Adipocyte (in vitro differentiated cells): ENCODE measurements at places on chromosomes 13 and 19.

- no peak for DNase-seq
Measured at GRCh38 chr19:1665565-1666047, 13.2 kb upstream of the TCF3 start.

DNA sequence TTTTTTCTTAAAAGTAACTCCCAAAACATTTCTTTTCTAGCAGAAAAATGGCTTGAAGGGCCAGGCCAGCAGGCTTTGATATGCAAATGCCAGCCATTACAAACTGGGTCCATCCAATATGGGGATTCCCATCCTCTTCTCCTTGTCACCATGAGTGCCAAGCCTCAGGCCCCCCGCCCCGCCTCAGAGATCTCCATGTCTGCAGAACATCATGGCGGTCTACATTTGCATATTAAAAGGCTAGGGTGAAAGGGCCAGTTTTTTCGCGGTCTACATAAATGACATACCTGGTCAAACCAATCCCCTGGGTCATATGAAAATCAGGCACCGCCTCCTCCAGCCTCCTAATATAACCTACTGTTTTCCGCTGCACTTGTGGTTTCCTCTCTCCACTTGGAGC lies 1327.6 kb downstream of the UQCRFS1 start:
- DNase-seq: no peak

DNA sequence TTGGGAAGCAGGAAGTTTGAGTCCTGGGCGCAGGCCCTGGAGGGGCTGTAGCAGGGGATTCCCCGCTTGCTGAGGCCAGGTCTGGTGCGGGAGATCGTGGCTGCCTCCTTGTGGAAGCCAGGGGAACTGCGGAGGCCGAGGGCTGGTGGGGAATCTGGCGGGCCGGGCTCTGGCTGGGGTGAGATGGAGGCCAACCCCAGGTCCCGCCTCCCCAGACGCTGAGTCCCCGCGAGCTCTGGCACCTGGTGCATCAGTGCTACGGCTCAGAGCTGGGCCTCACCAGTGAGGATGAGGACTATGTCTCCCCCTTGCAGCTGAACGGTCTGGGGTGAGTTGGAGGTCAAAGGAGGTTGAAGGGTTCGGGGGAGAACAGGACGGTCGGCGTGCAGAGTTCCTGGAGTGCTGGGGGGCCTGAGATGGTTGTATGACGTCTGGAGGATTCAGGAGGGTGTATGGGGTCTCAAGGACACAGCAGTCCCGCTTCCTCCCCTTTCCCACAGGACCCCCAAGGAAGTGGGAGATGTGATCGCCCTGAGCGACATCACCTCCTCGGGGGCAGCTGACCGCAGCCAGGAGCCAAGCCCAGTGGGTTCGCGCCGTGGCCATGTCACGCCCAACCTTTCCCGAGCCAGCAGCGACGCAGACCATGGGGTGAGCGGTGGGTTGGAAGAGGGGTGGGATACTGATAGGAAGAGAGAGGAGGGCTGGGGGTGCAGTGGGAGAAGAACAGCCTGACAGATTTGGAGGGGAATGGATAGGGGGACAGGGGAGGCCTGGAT lies 13.1 kb downstream of the GRAMD1A start:
- peak; percentile 74 for DNase-seq

DNA sequence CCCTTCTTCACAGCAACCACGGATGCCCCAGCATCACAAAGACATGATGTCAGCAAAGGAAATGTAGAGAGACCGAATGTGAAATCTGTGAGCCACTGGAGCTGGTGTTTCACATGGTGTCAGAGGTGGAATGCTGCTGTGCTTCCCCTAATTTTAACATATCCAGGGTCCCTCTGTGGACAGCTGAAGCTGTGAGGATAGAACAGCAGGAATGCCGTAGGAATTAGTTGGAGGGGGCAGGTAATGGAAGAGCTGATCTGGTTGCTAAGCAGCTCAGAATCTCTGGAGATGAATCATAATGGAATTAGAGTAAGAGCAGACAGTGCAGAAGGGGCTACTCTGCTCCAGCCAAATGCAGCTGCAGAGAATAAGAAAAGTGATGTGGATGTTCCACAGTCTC lies 68.9 kb upstream of the ZNF835 start:
- DNase-seq: no peak

DNA sequence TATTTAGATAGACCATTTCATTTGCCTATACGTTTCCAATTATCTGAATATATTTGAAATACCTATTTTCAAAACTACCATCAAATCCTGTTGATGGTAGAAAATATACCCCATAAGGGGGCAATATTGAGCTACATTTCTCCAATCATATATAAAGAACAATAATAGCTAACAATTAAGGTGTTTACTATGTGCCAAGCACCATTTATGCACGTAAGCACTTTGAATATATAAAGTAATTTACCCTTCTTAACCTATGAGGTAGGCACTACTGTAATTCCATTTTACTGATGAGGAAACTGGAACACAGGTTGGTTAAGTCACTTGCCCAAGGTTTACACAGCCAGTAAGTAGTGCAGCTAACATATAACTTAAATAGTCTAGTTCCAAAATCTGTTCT lies 79.2 kb downstream of the UBL3 start:
- DNase-seq: peak; percentile 72

DNA sequence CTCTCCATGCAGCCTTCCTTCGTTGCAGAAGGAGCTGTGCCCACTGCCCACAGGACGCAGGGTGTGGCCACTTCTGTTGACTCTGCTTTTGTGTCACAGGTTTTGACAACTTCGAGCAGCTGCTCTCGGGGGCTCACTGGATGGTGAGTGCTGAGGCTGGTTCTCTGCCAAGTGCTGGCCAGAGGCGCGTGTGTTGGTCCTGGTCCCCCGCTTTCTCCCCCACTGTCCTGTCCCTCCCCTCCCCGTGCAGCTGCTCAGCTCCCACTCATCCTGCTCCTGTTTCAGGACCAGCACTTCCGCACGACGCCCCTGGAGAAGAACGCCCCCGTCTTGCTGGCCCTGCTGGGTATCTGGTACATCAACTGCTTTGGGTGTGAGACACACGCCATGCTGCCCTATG lies 10.6 kb upstream of the PDCD2L start:
- no peak for DNase-seq

DNA sequence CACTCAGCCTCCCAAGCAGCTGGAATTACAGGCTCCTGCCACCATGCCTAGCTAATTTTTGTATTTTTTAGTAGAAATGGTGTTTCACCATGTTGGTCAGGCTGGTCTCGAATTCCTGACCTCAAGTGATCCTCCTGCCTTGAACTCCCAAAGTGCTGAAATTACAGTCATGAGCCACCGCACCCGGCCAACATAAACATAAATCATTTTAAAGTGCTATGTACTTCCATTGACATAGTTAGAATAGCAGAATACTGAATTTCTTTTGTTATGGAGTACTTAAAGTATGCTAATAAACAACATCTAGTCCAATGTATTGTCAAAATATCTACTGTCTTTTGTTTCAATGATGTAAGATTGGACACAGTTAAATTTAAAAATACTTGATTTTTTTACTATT lies 539.0 kb downstream of the PCDH9 start:
- no peak for DNase-seq

DNA sequence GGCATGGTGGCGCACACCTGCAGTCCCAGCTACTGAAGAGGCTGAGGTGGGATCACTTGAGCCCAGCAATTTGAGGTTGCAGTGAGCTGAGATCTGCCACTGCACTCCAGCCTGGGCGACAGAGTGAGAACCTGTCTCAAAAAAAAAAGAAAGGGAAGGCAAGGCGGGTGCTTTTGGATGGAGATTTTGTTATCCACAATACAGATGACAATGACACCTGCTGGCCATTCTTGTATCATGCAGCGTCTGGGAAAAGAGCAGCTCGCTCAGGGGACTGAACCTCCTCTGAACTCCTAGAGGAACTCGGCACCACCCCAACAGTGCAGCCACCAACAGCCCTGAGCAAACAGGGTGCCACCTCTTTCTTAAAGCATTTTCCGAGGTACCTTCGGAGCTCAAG lies 22.8 kb downstream of the HAUS8 start:
- DNase-seq: peak; percentile 80

DNA sequence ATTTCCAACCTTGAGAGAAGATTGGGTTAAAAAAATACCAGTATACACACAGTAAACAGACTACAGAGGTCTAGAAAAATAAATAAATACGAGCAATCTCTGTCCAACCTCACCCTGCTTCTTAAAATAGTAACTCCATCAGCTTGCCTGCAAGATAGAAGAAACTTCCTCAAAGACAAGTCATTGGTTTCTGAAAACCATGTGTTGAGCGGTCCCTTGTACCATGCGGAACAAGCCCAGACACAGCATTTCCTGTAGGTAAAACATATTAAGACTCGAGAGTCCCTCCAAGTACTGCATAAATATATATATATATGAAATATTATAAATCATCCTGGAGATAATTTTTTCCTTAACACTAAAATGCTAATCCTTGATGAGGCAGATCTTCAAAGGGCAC lies 157.4 kb downstream of the MZT1 start:
- DNase-seq: no peak

- no peak for DNase-seq
Measured at GRCh38 chr13:114151565-114152284, 19.3 kb upstream of the RASA3 start.

GRCh38 chr19:40398417-40399131 lies 8.6 kb upstream of the HIPK4 start:
- DNase-seq: no peak

GRCh38 chr13:97276862-97277269 lies 54.7 kb downstream of the MBNL2 start:
- DNase-seq: peak; percentile 37

DNA sequence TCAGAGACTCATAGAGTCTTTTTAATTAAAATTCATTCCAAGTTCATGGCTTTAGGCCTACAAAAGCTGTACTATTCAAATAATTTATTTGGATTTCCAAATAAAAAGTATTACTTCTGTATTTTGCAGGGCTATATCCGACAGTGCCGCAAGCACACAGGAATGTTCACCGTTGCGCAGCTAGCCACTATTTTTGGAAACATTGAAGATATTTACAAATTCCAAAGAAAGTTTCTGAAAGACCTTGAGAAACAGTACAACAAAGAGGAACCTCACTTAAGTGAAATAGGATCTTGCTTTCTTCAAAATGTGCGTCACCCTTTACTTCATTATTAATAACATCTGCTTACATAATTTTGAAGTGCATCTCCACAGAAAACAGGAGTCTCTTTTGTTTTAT lies 20.5 kb upstream of the C1QTNF9 start:
- DNase-seq: peak; percentile 65

GRCh38 chr19:30312582-30313352 lies 59.4 kb upstream of the ZNF536 start:
- no peak for DNase-seq

DNA sequence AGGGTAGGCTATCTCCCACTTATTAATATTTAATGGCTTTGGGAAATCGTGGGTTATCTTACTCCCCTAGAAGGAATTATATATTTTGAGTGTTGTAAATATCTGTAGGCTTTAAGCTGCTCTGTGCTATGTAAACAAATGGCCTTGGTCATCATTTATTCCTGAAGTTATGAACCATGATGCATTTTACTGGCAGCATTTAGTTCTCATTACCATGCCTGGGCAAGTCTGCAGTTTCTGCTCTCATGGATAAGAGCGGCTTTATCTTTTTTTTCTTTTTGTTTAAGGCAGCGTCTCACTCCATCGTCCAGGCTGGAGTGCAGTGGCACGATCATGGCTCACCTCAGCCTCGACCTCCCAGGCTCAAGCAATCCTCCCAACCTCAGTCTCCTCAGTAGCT lies 156.1 kb downstream of the IRS2 start:
- DNase-seq: no peak

DNA sequence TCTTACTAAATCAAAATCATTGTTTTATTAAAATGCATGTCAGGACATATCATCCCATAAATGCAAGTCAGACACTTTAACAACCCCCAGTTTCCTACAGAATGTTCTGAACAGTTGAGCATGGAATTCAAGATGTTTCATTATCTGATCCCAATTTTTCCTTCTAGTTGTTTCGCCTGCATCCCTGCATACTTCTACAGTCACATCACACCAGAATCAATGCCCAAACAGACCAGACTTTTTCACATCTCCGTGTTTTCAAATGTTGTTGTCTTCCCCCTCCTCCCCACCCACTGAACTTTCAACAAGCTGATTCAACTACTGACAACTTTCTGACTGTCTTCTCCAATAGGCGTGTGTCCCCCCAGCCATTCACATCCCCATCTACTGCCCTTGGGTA lies 48.6 kb downstream of the LHFPL6 start:
- DNase-seq: no peak
